T-helper 2 cell treated with Interferon-gamma antibody and Interleukin-4, amounts not matched to agents 5 μg/mL and 100 μg/mL, for 36 hours (primary cell): ENCODE measurements at places on chromosomes 13 and 19.
A peak's percentile ranks its signal among the peaks of the same experiment; 100 is the strongest.

- no peak overlapping the region for H3K27ac ChIP-seq
- DNase-seq, result no peak
- no peaks in the 10 kb centered on the region for H3K36me3 ChIP-seq
- H3K4me1 ChIP-seq, result no peaks in the 10 kb centered on the region
- no peak overlapping the region for H3K4me3 ChIP-seq
- peaks cover 4% of the 10 kb centered on the region for H3K27me3 ChIP-seq
Measured at GRCh38 chr13:76812206-76812897, 73.9 kb downstream of the KCTD12 start.

- peak overlapping the region; percentile 91 for H3K27ac ChIP-seq
- peaks cover 11% of the 10 kb centered on the region for H3K36me3 ChIP-seq
- H3K27me3 ChIP-seq, result no peaks in the 10 kb centered on the region
- H3K4me3 ChIP-seq, result peak overlapping the region; percentile 88
- H3K4me1 ChIP-seq, result peaks cover 52% of the 10 kb centered on the region
Measured at GRCh38 chr19:38317104-38317612, 1.4 kb upstream of the YIF1B start.

DNA sequence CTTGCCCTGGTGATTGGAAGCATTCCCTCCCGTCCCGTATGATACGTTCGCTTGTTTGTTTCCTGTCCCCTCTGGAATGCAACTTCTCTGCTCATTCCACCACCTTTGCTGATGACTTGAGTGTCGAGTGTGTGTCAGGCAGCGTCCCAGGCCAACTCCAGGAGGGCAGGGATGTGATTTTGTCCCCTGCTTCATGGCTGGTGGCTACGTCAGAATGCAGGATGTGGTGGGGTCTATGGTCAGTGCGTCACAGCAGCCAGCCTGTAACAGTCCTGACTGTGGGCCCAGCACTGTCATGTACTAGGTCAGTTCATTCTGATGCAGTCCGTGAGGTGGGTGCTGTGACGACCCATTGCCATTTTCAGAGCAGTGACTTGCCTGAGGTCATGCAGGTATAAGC, 16.2 kb downstream of the BRSK1 start:
- peaks cover 8% of the 10 kb centered on the region for H3K4me1 ChIP-seq
- H3K36me3 ChIP-seq, result no peaks in the 10 kb centered on the region
- peaks cover 3% of the 10 kb centered on the region for H3K27me3 ChIP-seq
- H3K4me3 ChIP-seq, result no peak overlapping the region
- no peak overlapping the region for H3K27ac ChIP-seq

GRCh38 chr19:55504252-55504603, 16.0 kb downstream of the SSC5D start:
- no peaks in the 10 kb centered on the region for H3K27me3 ChIP-seq
- DNase-seq, result no peak
- H3K4me1 ChIP-seq, result peaks cover 14% of the 10 kb centered on the region
- H3K27ac ChIP-seq, result no peak overlapping the region
- H3K36me3 ChIP-seq, result peaks cover 9% of the 10 kb centered on the region

GRCh38 chr13:32136061-32136460, 104.5 kb downstream of the FRY start:
- no peak overlapping the region for H3K27ac ChIP-seq
- peaks cover 4% of the 10 kb centered on the region for H3K36me3 ChIP-seq
- no peak overlapping the region for H3K4me3 ChIP-seq
- DNase-seq, result no peak
- no peaks in the 10 kb centered on the region for H3K27me3 ChIP-seq
- H3K4me1 ChIP-seq, result no peaks in the 10 kb centered on the region

GRCh38 chr19:18978616-18979015, 37.6 kb upstream of the HOMER3 start:
- peaks cover 2% of the 10 kb centered on the region for H3K27me3 ChIP-seq
- H3K4me3 ChIP-seq, result no peak overlapping the region
- DNase-seq, result no peak
- H3K4me1 ChIP-seq, result no peaks in the 10 kb centered on the region

DNA sequence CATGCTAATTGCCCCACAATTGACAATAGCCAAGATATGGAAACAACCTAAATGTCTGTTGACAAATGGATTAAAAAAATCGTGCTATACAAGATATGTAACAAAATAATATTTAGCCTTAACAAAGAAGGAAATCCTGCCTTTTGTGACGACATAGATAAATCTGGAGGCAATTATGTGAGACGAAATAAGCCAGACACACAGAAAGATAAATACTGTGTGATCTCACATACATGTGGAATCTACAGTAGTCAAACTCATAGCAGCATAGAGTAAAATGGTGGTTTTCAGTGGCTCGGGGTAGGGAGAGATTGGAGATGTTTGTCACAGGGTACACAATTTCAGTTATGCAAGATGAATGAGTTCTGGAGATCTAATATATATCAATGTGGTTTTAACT, 895.8 kb downstream of the SLITRK6 start:
- no peaks in the 10 kb centered on the region for H3K4me1 ChIP-seq
- no peak overlapping the region for H3K27ac ChIP-seq
- H3K27me3 ChIP-seq, result no peaks in the 10 kb centered on the region
- H3K4me3 ChIP-seq, result no peak overlapping the region
- H3K36me3 ChIP-seq, result no peaks in the 10 kb centered on the region

DNA sequence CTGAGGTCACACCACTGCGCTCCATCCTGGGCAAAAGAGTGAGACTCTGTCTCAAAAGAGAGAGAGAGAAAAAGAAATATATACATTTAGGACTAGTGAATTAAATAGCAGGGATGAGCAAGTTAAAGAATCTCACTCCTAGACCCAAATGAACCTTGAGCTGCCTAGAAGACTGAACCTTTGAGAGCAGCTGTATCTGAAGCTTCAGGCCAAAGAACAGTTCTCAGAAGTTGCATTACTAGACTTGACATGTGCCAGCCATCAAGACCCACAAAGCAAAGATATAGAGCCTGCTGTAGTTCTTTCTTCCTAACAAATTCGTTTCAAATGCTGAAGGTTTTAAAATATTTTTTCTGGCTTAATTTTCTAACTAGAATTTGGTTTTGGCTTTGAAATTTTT, 16.6 kb downstream of the DNAJC15 start:
- peaks cover 34% of the 10 kb centered on the region for H3K4me1 ChIP-seq
- peaks cover 24% of the 10 kb centered on the region for H3K36me3 ChIP-seq
- H3K4me3 ChIP-seq, result no peak overlapping the region
- no peak overlapping the region for H3K27ac ChIP-seq
- DNase-seq, result no peak

DNA sequence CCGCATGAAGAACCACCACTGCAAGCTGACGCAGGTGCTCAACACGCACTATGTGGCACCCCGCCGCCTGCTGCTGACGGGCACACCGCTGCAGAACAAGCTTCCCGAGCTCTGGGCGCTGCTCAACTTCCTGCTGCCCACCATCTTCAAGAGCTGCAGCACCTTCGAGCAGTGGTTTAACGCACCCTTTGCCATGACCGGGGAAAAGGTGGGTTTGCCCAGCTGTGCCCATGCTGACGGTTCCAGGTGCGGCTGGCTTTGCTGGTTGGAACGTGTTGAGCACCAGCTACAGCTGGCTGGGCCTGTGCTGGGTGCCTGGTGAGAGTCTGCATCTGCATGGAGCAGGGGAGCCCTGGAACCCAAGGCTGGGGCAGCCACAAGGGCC, 60.9 kb downstream of the SMARCA4 start:
- no peaks in the 10 kb centered on the region for H3K27me3 ChIP-seq
- DNase-seq, result no peak
- no peaks in the 10 kb centered on the region for H3K4me1 ChIP-seq
- H3K27ac ChIP-seq, result no peak overlapping the region
- H3K4me3 ChIP-seq, result no peak overlapping the region

DNA sequence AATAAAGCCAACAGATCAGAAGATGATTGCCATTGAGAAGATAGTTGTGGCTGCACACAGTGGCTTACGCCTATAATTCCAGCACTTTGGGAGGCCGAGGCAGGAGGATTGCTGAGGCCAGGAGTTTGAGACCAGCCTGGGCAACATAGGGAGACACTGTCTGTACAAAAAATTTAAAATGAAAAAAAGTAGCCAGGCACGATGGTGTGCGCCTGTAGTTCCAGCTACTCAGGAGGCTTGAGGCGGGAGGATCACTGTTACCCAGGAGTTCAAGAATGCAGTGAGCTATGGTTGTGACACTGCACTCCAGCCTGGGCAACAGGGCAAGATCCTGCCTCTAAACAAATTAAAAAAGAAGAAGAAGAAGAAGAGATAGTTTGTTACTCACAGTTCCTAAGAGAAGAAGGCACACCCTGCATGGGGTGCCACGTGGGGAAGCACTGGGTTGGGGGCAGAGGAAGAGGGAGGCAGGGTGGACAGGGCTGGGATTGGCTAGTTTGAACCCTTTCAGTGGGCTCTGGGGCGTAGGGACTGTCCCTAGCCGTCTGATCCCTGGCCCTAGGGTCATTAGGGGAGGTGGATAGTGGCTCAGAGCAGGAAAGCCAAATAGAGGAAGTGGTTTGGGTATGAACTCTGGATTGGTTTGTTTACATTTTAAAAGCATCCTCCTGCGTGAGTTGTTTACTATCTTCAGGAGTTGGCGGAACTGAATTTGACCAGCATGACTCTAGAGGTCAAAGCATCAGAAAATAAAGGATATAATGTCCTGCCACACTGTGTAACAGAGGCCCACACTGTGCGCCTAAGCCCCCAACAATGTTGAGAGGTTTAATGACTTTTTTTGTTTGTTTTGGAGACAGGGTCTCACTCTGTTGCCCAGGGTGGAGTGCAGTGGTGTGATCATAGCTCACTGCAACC, 60.5 kb upstream of the MEDAG start:
- H3K27ac ChIP-seq, result peak overlapping the region; percentile 3
- H3K36me3 ChIP-seq, result no peaks in the 10 kb centered on the region
- no peak overlapping the region for H3K4me3 ChIP-seq
- peaks cover 3% of the 10 kb centered on the region for H3K27me3 ChIP-seq
- DNase-seq, result no peak

DNA sequence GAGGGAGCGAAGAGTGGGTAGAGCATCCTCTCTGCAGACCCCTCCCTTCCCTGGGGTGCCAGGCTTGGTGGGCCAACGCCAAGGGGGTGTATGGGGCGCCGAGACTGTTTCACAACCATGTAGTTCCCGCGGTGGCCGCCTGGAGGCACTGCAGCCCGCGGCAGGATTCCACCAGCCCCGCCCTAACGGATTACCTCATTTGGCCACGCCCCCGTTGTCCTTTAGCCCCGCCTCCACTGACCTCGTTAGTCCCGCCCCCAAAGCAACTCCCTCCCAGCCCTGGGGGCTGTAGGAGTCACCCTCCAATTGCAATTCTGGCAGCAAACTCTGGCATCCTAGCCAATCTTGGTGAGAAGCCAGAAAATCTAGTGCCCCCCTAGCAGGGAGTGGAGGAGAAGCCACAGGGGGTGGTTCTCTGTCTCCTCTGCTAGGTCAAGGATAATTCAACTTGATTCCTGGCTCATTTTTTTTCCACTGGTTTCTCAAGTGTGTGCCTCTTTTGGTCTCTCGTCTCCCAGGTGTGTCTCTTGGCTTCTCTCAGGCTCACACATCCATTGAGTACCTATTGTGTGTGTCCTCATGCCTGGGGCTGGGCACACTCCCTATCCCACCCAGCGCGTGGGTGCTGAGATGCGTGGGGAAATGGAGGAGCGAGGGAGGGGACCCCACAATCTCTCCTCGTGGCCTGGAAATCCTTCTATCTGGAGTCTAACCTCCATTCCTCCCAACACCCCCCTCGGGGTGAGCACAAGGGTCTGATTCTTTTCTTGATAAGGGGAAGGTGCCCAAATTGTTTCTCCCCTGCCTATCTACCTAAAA, 2.0 kb downstream of the OLFM2 start:
- peaks cover 10% of the 10 kb centered on the region for H3K4me1 ChIP-seq
- peaks cover 39% of the 10 kb centered on the region for H3K27me3 ChIP-seq
- H3K4me3 ChIP-seq, result no peak overlapping the region

GRCh38 chr19:22976248-22976647, 26.7 kb downstream of the ZNF728 start:
- H3K4me1 ChIP-seq, result no peaks in the 10 kb centered on the region
- DNase-seq, result no peak
- H3K36me3 ChIP-seq, result peaks cover 3% of the 10 kb centered on the region
- H3K4me3 ChIP-seq, result no peak overlapping the region
- H3K27ac ChIP-seq, result no peak overlapping the region

DNA sequence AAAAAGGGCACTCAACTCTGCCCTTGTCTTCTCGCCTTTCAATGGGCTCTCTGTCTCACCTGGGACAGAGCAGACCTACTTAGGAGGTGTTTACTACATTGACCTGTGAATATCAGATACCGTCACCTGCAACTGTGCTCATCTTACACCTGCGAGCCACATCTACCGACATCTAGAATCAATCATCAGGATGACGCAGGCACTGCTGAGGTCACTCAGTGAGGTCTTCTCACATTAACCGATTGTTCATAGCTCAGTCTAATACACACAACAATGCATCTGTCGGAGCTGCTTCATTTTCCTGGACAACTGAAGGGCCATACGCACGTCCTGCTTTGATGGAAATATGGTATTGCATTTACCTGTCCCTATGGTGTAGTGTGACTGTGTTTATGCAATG, 211.9 kb downstream of the FGF9 start:
- no peaks in the 10 kb centered on the region for H3K36me3 ChIP-seq
- no peaks in the 10 kb centered on the region for H3K27me3 ChIP-seq
- DNase-seq, result no peak
- H3K4me3 ChIP-seq, result no peak overlapping the region

DNA sequence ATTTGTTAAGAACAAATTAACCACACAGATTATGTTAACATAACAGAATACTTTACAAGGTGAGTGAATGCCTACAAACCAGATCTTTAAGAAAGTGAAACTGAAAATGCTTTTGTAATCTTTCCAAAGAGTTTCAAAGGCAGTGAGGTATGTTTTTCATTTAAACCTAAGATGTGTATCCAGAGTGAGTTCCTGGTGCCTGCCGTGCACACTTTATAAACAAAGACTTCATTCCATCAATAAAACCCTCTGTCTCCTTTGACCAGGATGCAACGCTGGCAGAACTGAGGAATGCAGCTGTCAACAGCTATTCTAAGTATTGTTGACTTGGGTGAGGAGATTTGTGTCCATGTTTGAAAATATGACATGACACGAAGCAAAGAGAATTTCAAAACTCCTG, 344.6 kb downstream of the DNAJC15 start:
- H3K36me3 ChIP-seq, result no peaks in the 10 kb centered on the region
- H3K4me1 ChIP-seq, result peaks cover 11% of the 10 kb centered on the region
- H3K27ac ChIP-seq, result peak overlapping the region; percentile 64
- peak overlapping the region; percentile 55 for H3K4me3 ChIP-seq

DNA sequence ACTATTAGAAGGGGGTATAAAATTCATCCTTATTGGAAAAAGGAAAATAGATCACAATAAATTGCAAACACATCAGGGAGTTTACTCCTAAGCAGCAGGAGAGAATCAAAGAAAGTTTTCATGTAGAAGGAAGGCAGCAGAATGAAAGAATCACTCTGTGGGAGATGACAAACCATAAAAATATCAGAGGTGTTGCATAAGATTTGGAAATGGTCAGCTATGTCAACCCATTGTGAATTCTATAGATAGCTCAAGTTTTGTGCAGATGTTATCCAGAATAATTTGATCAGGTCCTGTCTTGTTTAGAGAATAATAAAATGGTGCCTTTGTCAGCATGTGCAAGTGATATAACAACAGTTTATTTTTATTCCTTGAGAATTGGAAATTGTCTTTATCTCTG, 622.4 kb downstream of the DCT start:
- no peaks in the 10 kb centered on the region for H3K4me1 ChIP-seq
- no peaks in the 10 kb centered on the region for H3K36me3 ChIP-seq
- DNase-seq, result no peak
- H3K27ac ChIP-seq, result no peak overlapping the region
- H3K4me3 ChIP-seq, result no peak overlapping the region
